Cardiac muscle cell (in vitro differentiated cells and primary cell): ENCODE measurements at places on chromosomes 7 and 10.

DNA sequence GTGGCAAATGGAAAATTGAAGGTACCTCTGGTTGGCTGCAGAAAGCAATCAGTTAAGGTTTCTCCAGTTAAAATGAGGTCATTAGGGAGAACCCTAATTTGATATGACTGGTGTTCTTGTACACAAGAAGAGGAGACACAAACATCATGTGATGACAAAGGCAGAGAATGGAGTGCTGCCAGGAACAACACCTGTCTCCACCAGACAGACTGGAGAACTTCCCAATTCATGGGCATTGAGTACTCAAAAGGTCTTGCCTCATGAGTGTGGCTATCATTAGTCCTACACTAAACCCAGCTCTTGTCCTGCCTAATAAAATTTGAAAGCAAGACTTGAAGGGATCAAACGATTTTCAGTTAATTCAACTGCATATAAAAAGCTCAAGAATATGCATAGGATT is 152.6 kb downstream of the PTPN20 start:
- DNase-seq = no peak

GRCh38 chr7:110204527-110204926 is 886.4 kb upstream of the LRRN3 start:
- DNase-seq = no peak

- DNase-seq = no peak
Observed at GRCh38 chr10:60252688-60253087, 137.0 kb downstream of the ANK3 start.

DNA sequence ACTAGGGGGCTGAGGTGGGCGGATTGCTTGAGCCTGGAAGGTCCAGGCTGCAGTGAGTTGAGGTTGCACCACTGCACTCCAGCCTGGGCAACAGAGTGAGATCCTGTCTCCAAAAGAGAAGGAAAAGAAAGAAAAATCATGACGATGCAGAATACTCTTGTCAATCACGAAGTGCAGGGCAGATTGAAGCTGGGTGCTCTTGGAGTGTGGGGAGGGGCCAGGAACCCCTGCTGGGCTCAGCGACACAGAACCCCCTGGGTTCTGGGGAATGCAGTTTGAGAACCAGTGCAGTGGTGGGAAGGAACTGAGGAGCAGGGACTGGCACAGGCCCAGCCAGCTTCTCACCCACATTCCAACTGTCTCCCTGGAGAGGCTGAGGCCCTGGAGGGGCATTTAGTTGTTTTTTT is 10.8 kb upstream of the INTS1 start:
- no peak for DNase-seq

DNA sequence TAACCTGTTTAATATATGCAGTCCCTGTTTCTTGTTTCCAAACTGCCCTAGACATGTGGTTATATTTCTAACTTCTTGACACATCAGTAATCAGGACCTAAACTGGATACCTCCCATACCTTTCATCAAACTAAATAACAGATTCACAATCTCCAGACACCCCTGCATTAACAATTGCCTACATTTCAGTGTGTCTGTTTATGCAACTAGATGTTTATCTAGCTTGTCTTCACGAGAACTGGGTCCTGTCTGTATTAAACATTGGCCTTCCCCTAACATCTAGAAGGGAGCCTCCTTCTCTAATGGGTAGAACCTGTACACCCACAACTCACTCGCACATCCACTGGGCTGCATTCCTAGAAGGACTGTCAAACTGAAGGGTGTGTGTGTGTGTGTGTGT is 683.7 kb upstream of the FZD8 start:
- no peak for DNase-seq

DNA sequence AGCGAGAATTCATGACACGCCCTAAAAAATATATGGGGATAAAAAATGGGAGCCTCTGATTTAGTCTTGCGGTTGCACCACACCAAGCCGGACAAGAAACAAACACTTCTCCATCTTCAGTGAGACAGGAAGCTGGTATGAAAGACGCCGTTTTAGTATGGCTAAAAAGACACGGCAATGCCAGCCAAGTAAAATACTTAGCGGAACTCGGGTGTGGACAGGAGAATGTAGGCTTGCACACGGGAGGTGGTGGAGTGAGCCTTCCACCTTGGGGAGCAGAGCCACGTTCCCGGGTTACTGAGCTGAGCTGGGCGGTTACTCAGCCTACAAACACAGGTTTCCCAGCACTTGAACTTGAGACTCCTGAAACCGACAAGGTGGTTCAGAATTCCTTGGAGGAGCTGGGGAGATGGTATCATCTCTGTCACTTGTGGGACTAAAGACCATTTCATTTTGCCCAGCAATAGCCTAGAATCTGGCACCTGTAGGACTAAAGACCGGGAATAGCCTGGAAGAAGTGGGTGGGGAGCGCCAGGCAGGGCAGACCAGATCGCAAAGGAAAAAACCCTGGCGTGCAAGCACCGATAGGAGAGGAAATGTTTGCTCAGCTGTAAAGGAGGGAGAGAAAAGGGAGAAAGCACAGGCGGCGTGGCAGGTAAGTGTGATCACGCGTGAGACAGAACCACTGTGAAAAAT is 34.8 kb upstream of the SEPHS1 start:
- no peak for DNase-seq

GRCh38 chr10:111686796-111687195 is 496.8 kb downstream of the GPAM start:
- no peak for DNase-seq

DNA sequence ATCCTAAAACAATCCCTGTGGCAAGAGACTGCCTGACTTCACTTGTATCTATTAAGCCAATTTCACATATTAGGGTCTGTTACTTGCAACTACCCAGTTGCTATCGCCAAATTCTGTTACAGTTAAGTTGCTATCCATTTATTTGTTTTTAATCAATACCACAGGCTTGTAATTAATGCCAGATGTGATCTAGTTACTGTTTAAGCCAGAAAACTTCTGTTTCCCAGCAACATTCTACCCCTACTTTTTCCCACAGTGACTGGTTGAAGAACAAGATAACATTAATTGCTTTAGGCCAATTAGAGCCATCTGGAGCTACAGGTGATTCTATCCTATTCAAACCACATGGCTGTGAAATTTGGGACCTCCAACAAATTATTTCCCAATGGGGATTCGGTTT is 131.3 kb downstream of the ALOX5 start:
- no peak for DNase-seq

DNA sequence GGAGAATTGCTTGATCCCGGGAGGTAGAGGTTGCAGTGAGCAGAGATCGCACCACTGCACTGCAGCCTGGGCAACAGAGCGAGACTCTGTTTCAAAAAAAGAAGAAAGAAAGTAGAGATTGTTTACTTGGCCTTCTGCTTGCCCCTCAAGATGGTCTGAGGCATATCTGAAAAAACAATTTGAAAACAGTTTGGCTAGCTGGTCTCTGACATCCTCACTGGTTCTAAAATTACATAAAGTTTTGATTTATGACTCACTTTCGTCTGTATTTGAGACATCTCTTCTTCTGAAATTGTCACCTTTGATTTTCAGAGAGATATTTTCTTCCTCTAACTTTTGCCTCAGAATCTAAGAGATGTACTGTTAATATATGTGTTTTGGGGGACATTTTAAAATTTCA is 49.6 kb upstream of the HELLS start:
- no peak for DNase-seq

- no peak for DNase-seq
Observed at GRCh38 chr7:98488167-98488566, 87.3 kb upstream of the BAIAP2L1 start.

DNA sequence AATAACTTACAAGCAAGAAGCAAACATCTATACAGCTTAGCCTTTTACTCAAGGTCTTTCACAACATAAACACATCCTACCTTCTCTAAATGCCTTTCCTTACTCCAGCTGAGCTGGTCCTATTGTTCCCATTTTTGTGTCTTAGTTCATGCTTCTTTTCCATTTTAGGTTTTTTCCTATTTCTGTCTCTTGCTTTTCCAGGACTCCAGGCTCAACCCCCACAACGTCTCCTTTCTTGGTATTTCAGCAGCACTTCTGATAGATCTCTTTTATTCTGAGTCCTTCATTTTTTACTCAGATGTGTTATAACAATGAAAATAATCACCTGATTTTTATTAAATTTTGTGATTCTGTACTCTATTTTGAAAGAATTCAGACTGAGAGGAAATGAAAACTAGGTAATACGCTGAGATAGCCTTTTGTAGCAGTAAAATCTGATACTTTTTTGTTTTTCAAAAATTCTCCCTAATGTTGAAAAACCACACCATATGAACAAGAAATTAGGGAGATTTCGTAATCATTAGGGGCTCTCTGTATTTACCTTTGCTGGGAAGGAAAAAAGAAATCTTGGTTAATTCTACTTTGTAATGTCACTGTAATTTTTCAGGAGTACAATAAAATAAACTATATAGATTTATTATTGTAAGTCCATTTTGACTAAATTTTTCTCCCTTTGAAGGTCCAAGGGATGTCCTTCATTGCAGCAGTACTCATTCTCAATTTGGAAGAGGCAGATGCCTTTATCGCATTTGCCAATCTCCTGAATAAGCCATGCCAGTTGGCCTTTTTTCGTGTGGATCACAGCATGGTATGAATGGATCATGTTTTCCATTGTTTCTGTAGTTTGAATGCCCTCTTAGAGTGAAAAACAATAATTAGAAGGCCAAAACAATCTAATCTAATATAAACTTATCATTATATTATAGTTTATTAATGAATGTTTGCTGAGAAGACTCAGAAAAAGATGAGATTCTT is 24.0 kb upstream of the HELLS start:
- DNase-seq = no peak

DNA sequence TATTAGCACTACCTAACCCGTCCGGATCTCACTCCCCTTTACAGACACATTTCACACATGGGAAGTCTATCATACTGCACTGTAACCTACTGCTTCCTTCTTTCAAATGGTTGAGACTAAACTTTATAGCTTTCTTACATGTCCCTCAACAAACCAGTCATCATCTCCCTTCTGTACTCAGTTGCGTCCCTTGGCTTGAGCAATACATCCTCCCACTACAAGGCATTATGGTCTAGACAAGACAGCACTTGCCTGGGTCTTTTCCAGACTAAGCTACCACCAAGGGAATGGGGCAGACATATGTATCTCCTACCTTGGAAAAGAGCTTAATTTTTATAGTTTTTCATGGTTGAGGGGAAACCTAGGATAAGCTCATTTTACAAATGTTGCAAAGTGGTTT is 575.2 kb downstream of the KCNMA1 start:
- no peak for DNase-seq

- no peak for DNase-seq
Observed at GRCh38 chr7:75723444-75723843, 15.3 kb downstream of the HIP1 start.

GRCh38 chr10:110149259-110149658 is 58.1 kb upstream of the MXI1 start:
- DNase-seq = no peak

GRCh38 chr10:15726042-15726441 is 6.3 kb upstream of the ITGA8 start:
- no peak for DNase-seq

GRCh38 chr10:109922358-109922975 is 844 bp downstream of the XPNPEP1 start:
- peak; percentile 23 for DNase-seq

- no peak for DNase-seq
Observed at GRCh38 chr7:74185636-74186035, 11.5 kb downstream of the EIF4H start.

- no peak for DNase-seq
Observed at GRCh38 chr7:150361402-150361801, 7.2 kb upstream of the REPIN1 start.

- DNase-seq = peak; percentile 23
Observed at GRCh38 chr7:95684037-95684436, 87.7 kb upstream of the PDK4 start.

GRCh38 chr7:33888166-33888565 is 17.2 kb upstream of the BMPER start:
- no peak for DNase-seq
